ENCODE measurements at places on chromosomes 13 and 19. TPM values are rescaled to one million over a fixed set of nuclear protein-coding genes. Genes with fewer than 3 reads are reported as not detected.
A peak's percentile ranks its signal among the peaks of the same experiment; 100 is the strongest.

DNA sequence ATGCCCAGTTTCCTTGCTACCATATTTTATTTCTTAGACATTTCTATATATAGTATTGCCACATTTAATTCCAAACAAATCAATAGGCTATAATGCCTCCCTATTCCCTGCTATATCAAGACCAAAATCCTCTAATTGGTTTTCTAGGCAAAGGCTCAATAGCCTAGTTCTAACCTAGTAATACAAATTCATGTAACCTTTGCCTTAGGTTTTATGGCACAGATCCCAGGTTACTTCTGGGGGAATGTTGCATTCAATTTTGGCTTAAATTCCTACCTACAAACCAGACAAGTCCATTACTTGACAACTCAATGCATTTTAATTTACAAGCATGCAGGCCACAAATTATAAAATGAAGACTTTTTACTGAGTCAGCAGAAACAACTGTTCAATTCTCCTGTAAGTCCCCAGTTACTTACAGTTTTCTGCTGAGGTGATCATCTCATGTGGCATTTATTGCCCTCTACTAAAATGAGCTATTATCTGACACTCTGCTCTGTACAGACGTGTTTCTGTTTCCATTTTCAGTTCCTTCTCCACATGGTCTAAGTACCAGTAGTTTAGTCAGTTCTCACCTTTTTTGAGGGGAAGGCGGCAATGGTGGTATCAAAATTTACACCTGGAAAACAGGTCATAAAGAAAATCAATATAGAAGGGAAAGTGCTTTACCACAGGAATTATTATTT lies 11.7 kb downstream of the KCNRG start:
- no peaks in the 10 kb centered on the region for H3K27me3 ChIP-seq
- no peak overlapping the region for H3K4me3 ChIP-seq
- H3K36me3 ChIP-seq = no peaks in the 10 kb centered on the region
- no peak for DNase-seq
- no peaks in the 10 kb centered on the region for H3K4me1 ChIP-seq

GRCh38 chr19:4584670-4585460 lies 25.4 kb upstream of the SEMA6B start:
- H3K4me3 ChIP-seq = no peak overlapping the region
- no peak for DNase-seq
- H3K27ac ChIP-seq = no peak overlapping the region
- peaks cover 4% of the 10 kb centered on the region for H3K27me3 ChIP-seq
- H3K4me1 ChIP-seq = peaks cover 2% of the 10 kb centered on the region

- H3K4me1 ChIP-seq = peaks cover 15% of the 10 kb centered on the region
- H3K27me3 ChIP-seq = no peaks in the 10 kb centered on the region
- no peak for DNase-seq
- no peak overlapping the region for H3K27ac ChIP-seq
- no peak overlapping the region for H3K4me3 ChIP-seq
These were observed 3.9 kb downstream of the COG3 start for GRCh38 chr13:45468635-45469034.

GRCh38 chr19:32873247-32873959 lies 3.8 kb upstream of the SLC7A9 start:
- no peaks in the 10 kb centered on the region for H3K27me3 ChIP-seq
- H3K36me3 ChIP-seq = no peaks in the 10 kb centered on the region
- H3K4me1 ChIP-seq = no peaks in the 10 kb centered on the region
- no peak overlapping the region for H3K4me3 ChIP-seq
- H3K27ac ChIP-seq = no peak overlapping the region
- DNase-seq = no peak

GRCh38 chr13:111344471-111345191 lies 24.2 kb downstream of the TEX29 start:
- no peak overlapping the region for H3K4me3 ChIP-seq
- DNase-seq = no peak
- no peaks in the 10 kb centered on the region for H3K27me3 ChIP-seq

- H3K4me3 ChIP-seq = no peak overlapping the region
- no peaks in the 10 kb centered on the region for H3K4me1 ChIP-seq
- no peaks in the 10 kb centered on the region for H3K36me3 ChIP-seq
- DNase-seq = no peak
- no peak overlapping the region for H3K27ac ChIP-seq
- no peaks in the 10 kb centered on the region for H3K27me3 ChIP-seq
These were observed 5.6 kb upstream of the FDX2 start for GRCh38 chr19:10321417-10321797.

GRCh38 chr19:2168619-2169424 lies 5.1 kb downstream of the DOT1L start:
- peaks cover 41% of the 10 kb centered on the region for H3K4me1 ChIP-seq
- no peaks in the 10 kb centered on the region for H3K27me3 ChIP-seq
- DNase-seq = peak; percentile 91

GRCh38 chr13:37139356-37139755 lies 33.9 kb upstream of the CSNK1A1L start:
- no peaks in the 10 kb centered on the region for H3K27me3 ChIP-seq
- H3K36me3 ChIP-seq = no peaks in the 10 kb centered on the region
- no peak overlapping the region for H3K4me3 ChIP-seq
- no peak for DNase-seq
- no peaks in the 10 kb centered on the region for H3K4me1 ChIP-seq
- H3K27ac ChIP-seq = no peak overlapping the region

GRCh38 chr19:41422955-41423354 lies 4.2 kb downstream of the B3GNT8 start:
- H3K4me1 ChIP-seq = peaks cover 5% of the 10 kb centered on the region
- H3K27ac ChIP-seq = no peak overlapping the region
- no peaks in the 10 kb centered on the region for H3K27me3 ChIP-seq
- no peak overlapping the region for H3K4me3 ChIP-seq

- no peaks in the 10 kb centered on the region for H3K27me3 ChIP-seq
- H3K4me1 ChIP-seq = no peaks in the 10 kb centered on the region
- DNase-seq = no peak
- H3K27ac ChIP-seq = no peak within 1 kb of the TSS
- no peaks in the 10 kb centered on the region for H3K36me3 ChIP-seq
These were observed at the start of gene SYT3 for GRCh38 chr19:50639121-50640112. SYT3 (minus strand) TSS chr19:50639881; CDS start chr19:50637411, 2,470 bp downstream.

The DDX39A gene
- total RNA-seq = 48.3 TPM

The ZMYM2 gene
- total RNA-seq = 76.0 TPM

The TMPRSS9 gene
- 0.23 TPM for total RNA-seq

The PSG11 gene
- total RNA-seq = not detected

The PNMA8C gene
- total RNA-seq = 0.35 TPM

Data from ovary (tissue), 10 donors.